ENCODE measurements at places on chromosomes 3 and 15. TPM values are rescaled to one million over a fixed set of nuclear protein-coding genes. Genes with fewer than 3 reads are reported as not detected.

The WDR72 gene
- not detected for total RNA-seq

The ITPKA gene
- total RNA-seq, result 14.2 TPM

The GOLGA8G gene
- total RNA-seq, result under 0.01 TPM

The AGBL1 gene
- under 0.01 TPM for total RNA-seq

The ABHD10 gene
- total RNA-seq, result 33.1 TPM

The SEC11A gene
- total RNA-seq, result 239 TPM

The OR5K2 gene
- total RNA-seq, result not detected

The WDR49 gene
- not detected for total RNA-seq

The SUCNR1 gene
- total RNA-seq, result 0.06 TPM
